ENCODE measurements at places on chromosomes 4 and X.
A peak's percentile ranks its signal among the peaks of the same experiment; 100 is the strongest.

DNA sequence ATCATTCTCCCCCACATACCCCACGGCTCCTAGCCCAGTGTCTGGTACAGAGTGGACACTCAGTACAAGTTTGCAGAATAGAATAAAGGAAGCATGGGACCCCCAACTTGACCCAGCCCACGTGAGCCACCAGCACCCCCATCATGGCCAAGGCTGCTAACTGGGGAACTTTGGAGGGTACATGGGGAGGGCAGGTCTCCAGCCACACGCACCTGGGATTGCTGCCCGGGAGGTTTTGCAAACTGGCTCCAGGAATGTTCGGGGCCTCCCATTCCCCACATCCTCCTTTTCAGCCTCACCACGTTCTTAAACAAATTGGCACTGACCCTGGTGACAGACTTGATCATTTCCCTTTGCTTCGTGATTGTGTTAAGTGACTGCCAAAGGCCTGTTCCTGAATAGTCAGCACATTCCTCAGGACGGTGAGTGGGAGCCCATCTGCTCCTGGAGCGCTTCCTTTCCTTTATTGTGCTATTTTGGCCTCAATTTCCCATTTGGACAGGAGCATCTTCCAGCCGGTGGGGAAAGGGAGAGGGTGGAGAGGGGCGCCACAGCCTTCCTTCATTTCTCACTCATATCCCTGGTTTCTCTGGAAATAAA, 18.7 kb upstream of the XPNPEP2 start:
- no peak for DNase-seq

- DNase-seq, result no peak
These were observed 258.7 kb upstream of the SLC7A11 start for GRCh38 chr4:138500869-138501268.

- DNase-seq, result no peak
These were observed 114.2 kb upstream of the GRXCR1 start for GRCh38 chr4:42778349-42778748.

- DNase-seq, result no peak
These were observed 99.7 kb downstream of the FIP1L1 start for GRCh38 chr4:53477038-53477565.

GRCh38 chr4:1305261-1305711, 15.6 kb downstream of the MAEA start:
- DNase-seq, result no peak

GRCh38 chr4:156476359-156476758, 495.2 kb downstream of the PDGFC start:
- DNase-seq, result no peak

DNA sequence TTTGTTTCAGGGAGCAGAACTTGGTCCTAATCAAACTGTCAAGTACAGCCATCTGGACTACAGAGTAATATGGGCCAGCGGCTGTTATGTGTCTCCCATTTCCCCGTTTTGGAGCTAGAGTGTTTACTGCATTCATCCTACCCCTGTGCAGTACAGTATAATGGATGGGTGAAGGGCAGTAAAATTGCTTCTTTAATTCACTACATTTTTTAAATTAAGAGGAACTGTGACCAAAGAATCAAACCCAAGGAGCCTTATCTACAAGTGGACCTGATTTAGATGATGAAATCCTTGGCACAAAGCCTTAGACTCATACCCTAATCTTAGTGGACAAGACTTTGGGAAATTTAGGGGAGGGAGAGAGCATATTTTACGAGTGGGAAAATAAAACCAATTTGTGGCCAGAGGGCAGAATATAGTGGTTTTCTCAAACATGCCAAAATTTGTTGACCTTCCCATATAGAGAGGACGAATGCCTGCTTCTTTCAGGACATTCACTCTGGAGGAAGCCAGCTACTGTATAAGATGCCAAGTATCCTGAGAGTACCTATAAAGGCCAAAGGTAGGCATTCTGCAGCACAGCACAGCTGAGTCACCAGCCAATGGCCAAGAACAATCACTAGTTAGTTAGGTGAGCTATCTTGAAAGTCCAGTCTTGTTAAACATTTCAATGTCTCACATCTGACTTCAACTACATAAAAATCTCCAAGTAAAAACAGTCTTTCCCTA, 253.8 kb upstream of the KCNIP4 start:
- no peak for DNase-seq

- no peak for DNase-seq
These were observed 112.2 kb downstream of the AGTR2 start for GRCh38 chrX:116282751-116283150.

GRCh38 chr4:67694662-67695061, 6.3 kb downstream of the UBA6 start:
- no peak for DNase-seq

DNA sequence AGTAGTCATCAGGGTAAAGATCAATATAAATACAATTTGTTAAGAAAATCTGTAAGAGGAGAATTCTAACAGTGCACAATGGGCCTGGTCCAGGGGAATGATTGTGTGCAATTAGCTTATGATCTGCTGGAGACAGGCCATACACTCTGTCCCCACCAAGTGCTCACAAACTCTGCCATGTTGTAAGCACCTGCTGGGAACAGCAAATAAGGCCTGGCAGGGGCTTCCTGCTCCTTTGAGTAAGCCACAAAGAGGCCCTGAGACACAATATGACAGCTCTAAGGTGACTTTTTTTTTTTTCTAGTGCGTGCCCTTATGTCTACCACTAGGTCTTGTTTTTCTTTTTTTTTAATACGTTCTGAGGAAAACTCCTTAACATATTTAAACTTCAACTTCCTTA, 866.3 kb upstream of the PCDH7 start:
- no peak for DNase-seq

DNA sequence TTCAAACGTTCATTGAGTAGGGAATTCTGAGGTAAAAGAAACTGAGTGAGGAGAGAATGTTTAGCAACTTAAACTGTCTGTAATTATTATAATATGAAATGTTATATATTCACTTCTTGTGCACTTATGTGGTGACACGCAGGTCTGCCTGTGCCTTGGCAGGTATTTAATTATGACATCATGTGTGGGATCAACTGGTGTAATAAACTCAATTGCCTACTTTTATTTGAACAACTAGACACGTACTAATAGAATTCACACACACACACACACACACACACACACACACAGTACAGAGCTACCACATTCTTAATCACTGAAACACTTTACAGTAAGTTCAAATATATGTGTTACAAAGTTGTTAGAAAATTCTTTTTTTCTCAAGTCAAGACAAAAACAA, 20.7 kb upstream of the SLC25A31 start:
- DNase-seq, result no peak

- DNase-seq, result no peak
These were observed 3.0 kb downstream of the PLP2 start for GRCh38 chrX:49174723-49175122.

DNA sequence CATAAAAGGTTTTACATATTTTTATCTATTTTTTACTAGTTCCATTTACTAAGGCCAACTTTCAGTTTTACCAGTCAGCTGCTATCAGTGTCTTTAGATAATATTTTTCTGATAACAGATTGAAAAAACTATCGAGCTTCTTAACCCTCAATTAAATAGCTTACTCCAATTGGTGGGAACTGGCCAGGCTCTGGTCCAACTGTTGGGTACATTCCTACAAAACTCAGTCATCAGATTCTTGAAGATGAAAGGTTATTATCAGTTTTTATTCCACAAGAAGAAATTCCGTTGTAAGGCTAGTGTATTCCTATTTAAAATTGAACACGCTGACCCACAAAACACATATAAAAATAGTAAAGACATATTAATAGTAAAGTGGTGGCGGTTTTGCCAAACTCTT, 346.2 kb downstream of the MAPK10 start:
- DNase-seq, result no peak

- DNase-seq, result no peak
These were observed 81.2 kb downstream of the SHISA3 start for GRCh38 chr4:42478509-42478908.

GRCh38 chrX:12954376-12954775, 20.5 kb upstream of the TMSB4X start:
- DNase-seq, result no peak

GRCh38 chr4:79864500-79865200, 208.4 kb downstream of the ANTXR2 start:
- peak; percentile 2 for DNase-seq

DNA sequence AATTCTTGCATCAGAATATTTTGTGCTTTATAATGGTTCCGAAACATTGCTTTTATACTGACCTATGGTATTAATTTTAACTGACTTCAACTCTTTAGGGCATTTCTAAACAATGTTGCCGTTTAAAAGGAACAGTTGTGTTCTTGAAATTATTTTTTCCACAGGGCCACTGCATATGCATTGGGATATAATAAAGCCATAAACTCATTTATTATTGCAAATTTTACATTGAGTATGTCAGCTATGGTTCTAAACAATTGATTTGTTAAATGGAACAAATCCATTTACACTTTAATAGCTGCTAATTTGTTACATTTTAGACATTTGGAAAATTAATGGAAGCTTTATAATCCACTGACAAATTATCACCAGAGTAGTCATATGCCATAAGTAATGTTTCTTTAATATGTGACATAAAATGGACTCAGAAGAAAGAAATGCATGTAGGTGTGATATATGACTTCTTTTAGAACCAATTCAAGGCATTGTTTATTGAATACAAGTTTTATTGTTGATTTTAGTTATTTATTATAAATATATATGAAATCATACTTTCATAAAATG, 553.3 kb downstream of the TLL1 start:
- DNase-seq, result no peak

DNA sequence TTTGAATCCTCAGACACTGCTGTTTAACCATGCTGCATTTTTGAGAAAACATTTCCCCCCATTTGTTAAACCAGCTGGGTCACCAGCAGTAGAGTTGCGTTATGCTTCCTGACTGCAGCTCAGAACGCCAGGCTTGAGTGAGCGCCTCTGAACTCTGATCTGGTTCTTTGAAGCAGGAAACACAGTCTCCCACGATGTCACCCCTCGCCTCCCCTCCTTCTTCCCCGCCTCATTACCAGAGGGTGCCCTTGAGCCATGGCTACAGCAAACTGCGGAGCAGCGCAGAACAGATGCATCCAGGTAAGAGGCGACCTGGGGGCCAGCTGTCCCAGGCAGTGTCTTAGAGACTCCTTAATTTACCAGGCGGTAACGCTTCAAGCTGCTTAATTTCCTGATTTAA, 78.4 kb downstream of the REPS2 start:
- peak; percentile 56 for DNase-seq

GRCh38 chr4:18556402-18556801, 534.8 kb upstream of the LCORL start:
- DNase-seq, result no peak
